ENCODE measurements at places on chromosomes 5 and 9. TPM values are rescaled to one million over a fixed set of nuclear protein-coding genes. Genes with fewer than 3 reads are reported as not detected.
A peak's percentile ranks its signal among the peaks of the same experiment; 100 is the strongest.

DNA sequence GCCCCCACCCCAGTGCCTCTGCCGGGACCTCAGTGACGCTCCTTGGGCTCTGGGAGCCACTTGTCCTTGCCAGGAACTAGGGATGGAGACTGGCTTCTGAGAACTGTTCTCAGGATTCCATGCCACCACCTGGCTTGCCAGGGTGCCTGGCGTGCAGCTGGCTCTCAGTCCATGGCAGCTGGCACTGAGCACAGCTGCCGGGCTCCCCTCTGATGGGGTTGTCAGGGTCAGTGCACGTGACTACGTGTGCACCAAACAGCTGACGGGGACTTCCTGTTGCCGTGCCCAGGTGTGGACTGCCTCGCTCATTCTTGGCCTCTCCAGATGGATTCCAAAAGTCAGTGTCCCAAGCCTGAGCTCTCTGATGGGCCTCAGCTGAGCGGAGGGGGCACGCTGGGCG is 9.4 kb downstream of the KCNT1 start:
- peak; percentile 53 for DNase-seq

GRCh38 chr5:16681876-16682275 is 65.1 kb upstream of the RETREG1 start:
- peak; percentile 63 for DNase-seq

Gene INSL6
- not detected for total RNA-seq

DNA sequence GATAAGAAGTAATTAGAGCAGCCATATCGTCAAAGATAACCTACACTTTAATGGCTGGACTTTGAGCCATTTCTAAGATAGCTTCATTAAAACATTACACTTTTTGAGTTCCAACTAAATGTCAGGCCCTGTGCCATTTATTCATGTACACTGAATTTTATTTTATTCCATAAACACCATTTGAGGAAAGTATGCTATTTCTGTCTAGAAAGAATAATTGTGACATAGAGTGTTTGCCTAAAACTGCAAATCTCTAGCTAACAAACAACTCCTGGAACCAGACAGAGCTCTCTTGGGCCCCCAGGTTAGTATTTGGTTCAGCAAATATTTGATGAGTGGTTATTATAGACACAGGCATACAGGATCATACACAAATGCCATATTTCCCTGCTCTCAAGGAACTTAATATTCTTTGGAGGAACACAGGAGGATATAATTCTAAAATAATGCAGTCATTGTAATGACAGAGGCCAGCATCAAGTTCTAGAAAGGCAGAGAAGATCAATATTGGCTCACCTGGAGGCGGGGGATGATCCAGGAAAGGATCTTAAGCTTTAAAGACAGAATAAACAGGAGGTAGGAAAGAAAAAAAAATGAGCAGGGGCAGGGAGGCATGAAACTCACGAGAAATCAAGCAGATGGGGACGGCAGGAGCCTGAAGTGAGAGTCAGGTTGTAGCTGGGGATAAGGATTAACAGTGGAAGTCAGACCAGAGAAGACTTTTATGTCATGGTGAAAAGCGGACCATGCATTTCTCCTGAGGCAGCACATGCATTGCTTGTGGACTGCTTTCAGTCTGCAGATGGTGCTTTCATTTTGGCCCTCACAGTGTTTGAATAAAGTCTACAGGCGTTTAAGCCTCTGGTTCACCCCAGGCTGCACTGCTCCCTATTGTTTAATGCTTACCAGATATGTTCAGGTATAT is 127.7 kb downstream of the GCNT1 start:
- DNase-seq: no peak

DNA sequence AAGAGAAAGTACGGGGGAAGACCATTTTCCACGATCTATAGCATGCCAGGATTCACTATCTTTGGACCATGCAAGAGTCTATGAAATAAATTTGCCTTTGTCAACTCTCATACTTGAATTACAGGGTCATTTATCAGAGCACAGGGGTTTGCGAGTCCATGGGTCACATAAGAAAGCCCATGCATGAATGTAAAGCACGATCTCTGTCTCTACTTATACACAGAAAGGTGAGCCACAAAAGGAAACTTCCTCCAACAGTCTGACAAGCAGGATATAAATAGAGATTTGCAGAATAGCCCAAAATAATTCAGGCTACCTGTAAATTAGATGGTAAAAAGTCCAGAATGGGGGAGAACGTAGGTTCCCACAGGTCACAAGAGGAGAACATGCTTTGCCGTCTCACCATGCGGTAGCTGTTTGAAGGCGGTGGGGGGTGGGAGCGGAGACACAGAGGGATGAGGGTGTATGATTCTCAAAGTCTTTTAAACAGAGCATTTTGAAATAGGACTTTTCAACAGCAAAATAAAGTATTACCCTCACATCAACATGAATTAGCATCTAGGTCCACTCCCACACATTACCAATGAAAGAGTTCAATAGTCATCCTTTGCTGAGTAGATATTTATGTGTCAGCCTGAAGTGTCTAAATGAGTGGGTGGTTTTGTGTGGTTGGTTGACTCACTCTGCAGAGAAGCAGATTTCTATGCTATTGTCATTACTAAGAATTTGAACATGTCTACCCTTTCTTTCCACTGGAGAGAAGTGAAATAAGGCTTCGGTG is 279.7 kb downstream of the EBF1 start:
- DNase-seq: no peak

- no peak for DNase-seq
These were observed 556 bp downstream of the MTREX start for GRCh38 chr5:55308254-55308836.
